ENCODE measurements at places on chromosomes 4 and X. TPM values are rescaled to one million over a fixed set of nuclear protein-coding genes. Genes with fewer than 3 reads are reported as not detected.

The GAGE12F gene
- not detected for total RNA-seq

The CFAP99 gene
- 0.12 TPM for total RNA-seq

The GLRA2 gene
- total RNA-seq = not detected

The NPNT gene
- total RNA-seq = 0.19 TPM

The PDCL2 gene
- total RNA-seq = not detected

The LEF1 gene
- not detected for total RNA-seq

The HTRA3 gene
- 15.7 TPM for total RNA-seq

The DCAF8L2 gene
- total RNA-seq = not detected

The FGB gene
- 11.5 TPM for total RNA-seq

The IL2RG gene
- 0.54 TPM for total RNA-seq

The FRMPD4 gene
- 0.04 TPM for total RNA-seq

The WNK3 gene
- total RNA-seq = not detected

The CXCL13 gene
- total RNA-seq = not detected

The REPS2 gene
- 0.89 TPM for total RNA-seq

The RNF212 gene
- 1.9 TPM for total RNA-seq

The TEX11 gene
- not detected for total RNA-seq

The SHROOM2 gene
- 0.28 TPM for total RNA-seq

The ZNF630 gene
- 0.38 TPM for total RNA-seq

The NSD2 gene
- total RNA-seq = 50.6 TPM

The AFM gene
- total RNA-seq = not detected

The FGFBP1 gene
- 4.3 TPM for total RNA-seq

The MAP7D3 gene
- total RNA-seq = 15.1 TPM

The PLXNB3 gene
- total RNA-seq = 3.7 TPM

The GAGE12J gene
- not detected for total RNA-seq

The CCDC160 gene
- 0.14 TPM for total RNA-seq

The MAGED4B gene
- total RNA-seq = 11.0 TPM

The PDLIM3 gene
- total RNA-seq = 0.10 TPM

All from A549 treated with DMSO at 1 μM for 4 hours (cell line).